DMS53 (cell line): ENCODE measurements at places on chromosomes 7 and 10.

DNA sequence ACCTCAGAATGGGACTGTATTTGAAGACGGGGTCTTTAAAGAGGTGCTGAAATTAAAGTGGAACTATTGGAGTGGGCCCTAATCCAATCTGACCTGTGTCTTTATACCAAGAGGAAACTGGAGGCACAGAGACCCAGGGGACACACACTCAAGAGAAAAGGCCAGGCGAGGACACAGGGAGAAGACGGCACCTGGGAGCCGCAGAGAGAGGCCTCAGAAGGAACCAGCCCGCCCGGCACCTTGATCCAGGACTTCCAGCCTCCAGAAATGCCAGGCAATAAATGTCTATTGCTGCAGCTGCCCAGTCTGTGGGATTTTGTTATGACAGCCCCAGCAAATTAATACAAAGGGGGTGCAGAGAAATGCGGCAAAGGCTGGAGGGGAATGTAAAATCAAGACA lies 10.5 kb downstream of the CARD11 start:
- no peak for DNase-seq

- no peak for DNase-seq
These were observed 933.7 kb downstream of the DNAJB9 start for GRCh38 chr7:109503421-109503820.

DNA sequence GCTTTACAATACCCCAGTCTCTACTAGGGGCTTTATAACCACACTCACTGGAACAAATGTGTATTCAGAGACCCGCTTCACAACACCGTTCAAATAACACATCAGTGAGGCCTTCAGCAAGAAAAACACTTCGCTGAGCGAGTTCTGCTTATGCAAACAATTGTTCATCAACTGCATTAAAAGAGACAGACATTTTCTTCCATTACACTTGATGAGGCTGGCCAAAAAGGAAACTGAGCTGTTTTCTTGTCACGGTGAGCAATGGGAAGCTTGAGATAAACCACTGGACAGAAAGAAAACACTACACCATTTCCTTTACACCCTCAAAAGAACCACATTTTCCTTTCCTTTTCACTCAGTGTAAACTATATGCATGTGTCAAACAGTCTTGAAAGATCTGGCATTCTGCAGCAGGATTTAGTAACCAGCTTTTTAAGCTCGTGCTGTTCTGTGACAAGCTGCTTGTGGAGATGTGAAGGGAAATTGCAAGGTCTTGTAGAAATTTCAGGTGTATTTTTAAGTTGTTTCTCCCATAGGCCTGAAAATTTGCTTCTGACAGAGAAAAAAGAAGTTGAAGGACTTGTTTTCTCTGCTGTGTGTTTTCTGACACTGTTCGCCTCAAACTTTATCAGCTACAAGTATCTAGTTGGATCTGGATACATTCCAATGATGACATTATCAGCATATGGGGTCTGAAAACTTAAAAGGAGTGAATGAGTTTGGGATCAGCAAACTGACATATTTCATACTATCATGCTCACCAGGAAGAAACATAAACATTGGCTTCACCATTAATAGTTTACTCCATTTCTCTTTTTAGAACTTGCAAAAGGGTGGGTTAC lies 693.1 kb downstream of the PARD3 start:
- DNase-seq, result peak; percentile 10

DNA sequence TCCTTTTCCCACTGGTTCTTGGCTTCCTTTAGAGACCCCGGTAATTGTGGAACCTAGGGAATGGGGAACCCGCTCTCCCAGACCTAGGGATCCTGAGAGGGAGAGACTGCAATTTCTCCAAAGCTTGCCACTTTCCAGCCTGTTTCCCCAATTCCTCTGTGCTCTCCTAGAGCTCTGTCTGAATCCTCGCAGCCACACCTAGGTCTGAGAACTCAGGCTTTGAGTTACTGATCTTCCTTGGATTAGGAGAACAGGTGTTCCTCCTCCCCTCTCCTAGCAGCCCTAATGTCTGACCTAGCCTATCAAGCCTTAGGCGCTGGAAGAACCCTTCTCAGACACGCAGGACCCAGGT lies 20.0 kb downstream of the WNT8B start:
- DNase-seq, result no peak

DNA sequence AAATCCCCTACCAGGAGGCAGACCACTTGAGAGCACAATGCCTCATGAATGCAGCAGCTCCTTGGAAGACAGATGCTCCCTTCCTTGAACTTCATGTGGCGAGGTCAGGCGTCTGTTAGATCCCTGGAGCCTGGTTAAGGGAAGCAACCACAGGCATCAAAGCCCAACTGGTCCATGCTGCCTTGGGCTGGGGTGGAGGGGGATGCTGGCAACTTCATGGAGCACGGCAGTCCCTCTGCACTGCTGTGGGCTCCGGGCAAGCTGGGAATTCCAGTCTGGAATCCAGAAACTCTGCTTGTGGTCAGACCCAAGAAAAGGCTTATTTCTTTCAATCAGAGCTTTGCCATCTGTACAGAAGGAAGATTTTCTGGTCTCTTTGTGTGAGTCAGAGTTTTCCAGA lies 130.4 kb downstream of the PFKFB3 start:
- no peak for DNase-seq

DNA sequence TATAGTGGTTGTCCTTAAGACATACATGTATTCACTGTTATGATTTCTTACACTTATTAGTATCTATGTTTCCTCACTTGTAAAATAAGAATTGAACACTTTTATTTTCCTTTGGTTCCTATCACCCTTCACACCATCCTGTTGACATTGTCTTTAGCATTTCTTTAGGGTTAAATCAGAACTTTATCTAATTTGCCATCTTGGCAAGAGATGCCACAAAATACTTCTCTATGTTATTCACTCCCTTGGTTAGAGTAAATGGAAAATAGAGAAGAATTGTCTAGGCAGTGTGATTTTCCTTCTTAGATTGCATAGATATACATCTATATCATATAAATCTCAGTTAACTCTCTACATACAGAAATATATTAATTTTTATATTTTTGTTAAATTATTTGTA lies 204.7 kb downstream of the SEMA3D start:
- DNase-seq, result no peak

DNA sequence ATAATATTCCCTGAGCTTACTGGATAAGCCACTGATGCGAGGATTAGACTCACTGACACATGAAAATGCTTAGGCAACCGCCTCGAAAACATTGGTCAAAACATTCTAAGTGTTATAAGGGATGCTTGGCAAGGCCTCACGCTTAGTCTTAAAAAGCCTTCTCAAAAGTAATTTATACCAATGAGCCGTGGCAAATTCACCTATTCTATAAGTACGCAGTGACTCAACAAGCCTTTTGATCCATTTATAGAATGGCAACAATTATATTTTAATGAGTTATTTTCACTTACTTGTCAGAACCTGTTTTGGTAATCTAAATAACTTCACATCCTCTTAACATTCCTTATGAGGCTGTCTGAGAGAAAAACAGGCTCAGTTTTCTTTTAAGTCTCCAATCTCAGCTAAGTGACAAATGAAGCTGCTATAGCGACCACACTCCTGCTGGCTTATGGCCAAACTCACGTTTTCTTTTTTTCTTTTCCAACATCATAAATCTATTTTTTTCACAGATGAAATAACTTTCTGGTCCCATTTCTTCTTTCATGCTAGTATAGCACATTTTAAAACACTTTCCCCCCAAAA lies 121.2 kb upstream of the AFAP1L2 start:
- DNase-seq, result peak; percentile 62

DNA sequence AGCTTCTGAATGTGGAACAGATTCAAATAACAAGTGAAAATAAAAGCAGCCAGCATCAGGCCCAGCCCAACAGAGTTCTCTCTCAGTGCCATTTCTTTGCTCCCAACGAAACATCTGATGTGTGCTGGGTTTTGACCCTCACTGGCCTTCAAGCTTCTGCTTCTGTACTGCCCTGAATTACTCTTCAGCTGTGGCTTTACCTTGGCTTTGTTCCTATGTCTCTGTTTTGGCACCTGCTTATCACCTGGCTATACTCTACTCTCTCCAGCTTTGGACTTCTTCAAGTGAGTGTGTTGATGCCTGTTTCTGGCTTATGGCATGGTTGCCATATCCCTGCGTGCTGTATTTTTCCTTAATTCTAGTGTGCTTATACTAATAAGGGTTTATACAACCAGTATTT lies 768.3 kb downstream of the SORCS1 start:
- DNase-seq, result no peak

GRCh38 chr10:119542988-119543813 lies 682 bp upstream of the RGS10 start:
- peak; percentile 70 for DNase-seq

- DNase-seq, result no peak
These were observed 43.5 kb downstream of the KMT2C start for GRCh38 chr7:152392254-152392653.

GRCh38 chr7:66964411-66964810 lies 31.0 kb downstream of the SBDS start:
- DNase-seq, result no peak

- peak; percentile 97 for DNase-seq
These were observed 38.5 kb downstream of the ZNF777 start for GRCh38 chr7:149422162-149422913.

DNA sequence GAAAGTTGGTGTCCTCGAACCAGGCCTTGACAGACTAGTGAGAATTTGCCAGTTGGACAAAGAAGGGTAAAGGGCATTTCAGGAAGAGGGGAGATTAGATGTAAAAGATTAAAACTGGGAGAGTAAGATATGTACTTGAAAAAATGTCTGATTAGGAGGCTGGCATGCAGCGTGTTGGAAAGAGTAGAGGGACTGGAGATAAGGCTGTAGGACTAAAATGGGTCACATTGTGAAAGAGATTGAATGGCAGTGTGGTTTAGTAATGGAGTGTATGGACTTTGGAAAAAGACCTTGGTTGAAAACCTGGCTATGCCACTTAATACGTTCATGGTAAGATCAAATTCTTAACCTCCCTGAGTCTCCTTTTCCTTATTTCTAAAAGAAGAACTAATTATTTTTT lies 14.1 kb downstream of the CREM start:
- DNase-seq, result no peak

GRCh38 chr10:12341526-12341925 lies 7.8 kb upstream of the CAMK1D start:
- DNase-seq, result no peak
